Type B pancreatic cell (in vitro differentiated cells): ENCODE measurements at places on chromosomes 1 and 21.
A peak's percentile ranks its signal among the peaks of the same experiment; 100 is the strongest.

DNA sequence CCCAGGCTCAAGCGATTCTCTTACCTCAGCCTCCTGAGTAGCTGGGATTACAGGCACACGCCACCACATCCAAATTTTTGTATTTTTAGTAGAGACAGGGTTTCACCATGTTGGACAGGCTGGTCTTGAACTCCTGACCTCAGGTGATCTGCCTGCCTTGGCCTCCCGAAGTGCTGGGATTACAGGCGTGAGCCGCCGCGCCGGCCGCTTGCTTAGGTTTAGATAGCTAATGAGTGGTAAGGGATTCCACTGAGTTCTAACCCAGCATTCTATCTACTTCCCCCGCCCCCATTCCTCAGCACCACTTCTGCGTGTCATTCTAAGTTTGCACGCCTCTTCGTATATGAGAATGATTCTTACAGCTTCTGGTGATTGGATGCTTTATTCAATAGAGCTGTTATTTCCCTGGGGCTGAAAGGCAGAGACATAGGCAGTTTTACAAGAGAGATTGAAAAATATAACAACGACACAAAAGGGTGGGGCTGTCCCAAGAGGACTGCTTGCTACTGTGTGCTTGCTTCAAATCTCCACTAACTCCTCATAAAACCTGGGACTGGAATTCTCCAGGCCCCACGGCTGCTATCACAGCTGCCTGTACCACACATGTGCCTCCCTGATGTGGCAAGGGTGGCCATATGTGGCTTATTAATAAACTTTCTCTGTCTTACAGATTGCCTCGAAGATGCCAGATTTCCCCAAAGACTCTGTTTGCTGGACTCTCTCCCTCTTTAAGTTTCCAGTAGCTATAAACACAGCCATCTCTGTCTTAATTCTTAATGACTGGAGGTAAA is 23.7 kb upstream of the GREM2 start:
- peaks cover 2% of the 10 kb centered on the region for H3K27me3 ChIP-seq
- H3K4me1 ChIP-seq = no peaks in the 10 kb centered on the region
- no peaks in the 10 kb centered on the region for H3K36me3 ChIP-seq
- H3K4me3 ChIP-seq = no peak overlapping the region

DNA sequence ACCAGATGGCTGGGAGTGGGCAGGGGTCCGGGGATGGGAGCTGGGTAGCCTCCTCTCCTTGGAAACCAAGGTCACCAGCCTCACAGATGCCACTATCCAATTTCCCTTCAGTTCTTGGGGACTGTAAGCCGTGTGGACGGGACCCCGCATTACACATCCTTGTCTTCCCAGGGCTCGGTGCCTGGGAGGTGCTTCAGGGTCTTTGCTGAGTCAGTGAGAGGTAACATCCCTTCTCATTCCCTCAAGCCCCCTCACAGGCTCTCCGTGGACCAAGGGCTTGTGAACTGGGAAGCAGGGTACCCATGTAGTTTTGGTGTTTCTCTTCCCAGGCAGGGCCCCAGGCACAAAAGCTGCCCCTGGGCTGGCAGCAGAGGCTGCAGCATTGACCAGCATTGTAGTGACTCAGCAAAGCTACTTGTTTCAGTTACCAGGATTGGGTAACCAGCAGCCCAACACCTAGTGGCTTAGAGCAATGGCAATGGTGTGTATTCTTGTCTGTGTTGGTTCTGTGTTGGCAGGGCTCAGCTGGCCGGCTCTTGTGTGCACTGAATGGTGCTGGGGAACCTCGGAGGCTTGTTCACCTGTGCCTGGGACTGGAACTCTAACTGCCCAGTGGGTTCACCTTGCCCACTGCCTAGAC is 24.6 kb upstream of the PCBP3 start:
- H3K27ac ChIP-seq = no peak overlapping the region
- peaks cover 9% of the 10 kb centered on the region for H3K27me3 ChIP-seq
- no peaks in the 10 kb centered on the region for H3K36me3 ChIP-seq
- DNase-seq = no peak
- no peak overlapping the region for H3K4me3 ChIP-seq

DNA sequence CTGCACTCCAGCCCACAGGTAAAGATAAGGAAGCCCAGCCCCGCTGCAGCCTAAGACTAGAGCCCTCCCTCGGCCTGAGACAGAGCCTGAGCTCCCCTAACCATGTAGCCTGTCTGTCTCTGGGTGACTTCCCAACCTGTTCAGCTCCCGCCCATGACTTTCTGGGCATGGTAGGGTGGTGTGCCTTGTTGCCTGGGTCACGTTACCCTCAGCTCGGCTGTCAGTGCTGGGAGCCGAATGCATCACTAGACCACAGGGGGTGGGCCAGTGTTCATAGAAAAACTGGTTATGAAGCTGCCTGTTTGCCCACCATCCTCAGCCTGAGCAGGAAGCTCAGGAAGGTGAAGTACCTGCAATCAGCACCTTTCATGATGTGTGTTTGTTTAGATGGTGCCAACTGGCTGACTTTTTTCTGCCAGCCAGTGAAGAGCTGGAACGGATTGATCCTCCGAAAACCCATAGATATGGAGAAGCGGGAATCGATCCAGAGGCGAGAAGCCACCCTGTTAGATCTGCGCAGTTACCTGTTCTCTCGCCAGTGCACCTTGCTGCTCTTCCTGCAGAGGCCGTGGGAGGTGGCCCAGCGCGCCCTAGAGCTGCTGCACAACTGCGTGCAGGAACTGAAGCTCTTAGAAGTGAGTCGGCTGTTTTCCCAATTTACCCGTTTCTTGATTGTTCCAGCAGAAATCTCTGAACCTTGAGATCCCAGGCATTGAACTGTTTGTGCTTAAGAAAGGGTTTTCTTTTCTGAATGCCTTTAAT is 43.9 kb upstream of the PWP2 start:
- peaks cover 12% of the 10 kb centered on the region for H3K36me3 ChIP-seq
- no peak overlapping the region for H3K4me3 ChIP-seq
- H3K4me1 ChIP-seq = peaks cover 6% of the 10 kb centered on the region
- no peak overlapping the region for H3K27ac ChIP-seq
- DNase-seq = no peak

DNA sequence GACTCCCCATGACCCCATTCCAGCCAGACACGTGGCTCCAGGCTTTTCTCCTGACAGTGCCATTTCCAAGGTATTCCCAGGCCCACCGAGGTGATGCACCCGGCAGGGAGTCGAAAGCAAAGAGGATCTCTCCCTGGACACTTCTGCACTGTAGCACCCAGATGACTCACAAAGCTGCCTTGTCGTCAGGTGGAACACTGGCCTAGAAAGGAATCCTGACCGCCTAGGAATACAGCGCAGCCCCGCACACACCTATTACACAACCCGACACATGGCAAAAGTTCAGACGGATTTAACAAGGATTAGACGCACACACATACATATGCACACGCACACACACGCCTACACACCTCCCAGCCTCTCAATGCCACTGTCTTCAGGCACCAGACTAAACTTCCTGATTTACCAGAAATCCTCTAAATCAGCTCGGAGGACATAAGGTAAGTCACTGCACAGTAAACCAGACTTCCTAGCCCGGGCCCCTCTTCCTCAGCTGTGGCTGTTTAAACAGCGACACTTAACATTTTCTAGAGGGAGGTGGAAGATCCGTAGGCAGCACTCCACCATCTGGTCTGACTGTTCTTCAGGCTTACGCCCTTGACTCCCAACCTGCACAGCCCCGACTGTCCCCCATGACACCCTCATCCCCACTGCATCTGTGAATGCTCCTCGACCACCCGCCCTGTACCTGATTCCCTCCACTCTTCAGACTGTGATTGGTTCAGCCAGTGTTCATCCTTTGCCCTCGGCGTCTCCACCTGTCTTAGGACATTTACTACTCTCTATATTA is 12.7 kb downstream of the FAM89A start:
- no peak overlapping the region for H3K4me3 ChIP-seq
- H3K36me3 ChIP-seq = peaks cover 28% of the 10 kb centered on the region
- peaks cover 15% of the 10 kb centered on the region for H3K4me1 ChIP-seq
- no peak overlapping the region for H3K27ac ChIP-seq

GRCh38 chr21:37665230-37666024 is 250.8 kb downstream of the KCNJ6 start:
- no peak overlapping the region for H3K4me3 ChIP-seq
- H3K36me3 ChIP-seq = no peaks in the 10 kb centered on the region
- H3K27ac ChIP-seq = no peak overlapping the region
- H3K4me1 ChIP-seq = no peaks in the 10 kb centered on the region
- no peak for DNase-seq
- no peaks in the 10 kb centered on the region for H3K27me3 ChIP-seq

DNA sequence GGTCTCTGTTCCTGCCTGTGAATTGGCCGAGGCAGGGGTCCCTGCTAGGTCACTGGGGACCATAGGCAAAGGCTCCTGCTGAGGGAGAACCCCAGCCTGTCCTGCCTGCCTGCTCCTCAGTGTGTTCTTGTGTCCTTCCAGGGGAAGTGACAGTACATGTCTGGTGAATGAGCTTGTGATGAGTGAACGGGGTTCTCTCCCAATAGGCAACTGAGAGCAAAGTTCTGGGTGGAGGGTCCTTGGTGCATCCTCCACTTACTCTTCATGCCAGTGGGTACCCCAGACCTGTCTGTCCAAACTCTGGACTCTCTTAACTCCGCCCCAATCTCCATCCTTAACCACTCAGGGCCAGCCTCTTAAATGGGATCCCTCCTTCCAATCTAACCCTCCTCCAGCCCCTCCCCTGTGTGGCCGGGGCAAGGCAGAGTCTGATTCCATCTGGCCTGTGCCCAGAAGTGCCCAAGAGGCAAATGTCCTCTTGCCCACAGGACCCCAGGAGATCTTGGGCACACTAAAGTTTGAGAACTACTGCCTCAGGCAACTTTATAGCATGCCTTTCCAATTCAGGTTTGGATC is 2.0 kb downstream of the XKR8 start:
- peak overlapping the region; percentile 87 for H3K4me3 ChIP-seq
- H3K36me3 ChIP-seq = no peaks in the 10 kb centered on the region
- H3K27me3 ChIP-seq = no peaks in the 10 kb centered on the region
- H3K4me1 ChIP-seq = peaks cover 4% of the 10 kb centered on the region
- DNase-seq = no peak
- no peak overlapping the region for H3K27ac ChIP-seq

GRCh38 chr1:40751802-40752201 is 31.8 kb upstream of the KCNQ4 start:
- peaks cover 6% of the 10 kb centered on the region for H3K4me1 ChIP-seq
- no peak for DNase-seq
- no peaks in the 10 kb centered on the region for H3K27me3 ChIP-seq
- H3K36me3 ChIP-seq = peaks cover 32% of the 10 kb centered on the region
- H3K4me3 ChIP-seq = no peak overlapping the region

- DNase-seq = no peak
- H3K36me3 ChIP-seq = no peaks in the 10 kb centered on the region
- no peaks in the 10 kb centered on the region for H3K27me3 ChIP-seq
- H3K27ac ChIP-seq = no peak overlapping the region
- no peak overlapping the region for H3K4me3 ChIP-seq
Measured at GRCh38 chr21:14762734-14763694, 216.9 kb upstream of the SAMSN1 start.

DNA sequence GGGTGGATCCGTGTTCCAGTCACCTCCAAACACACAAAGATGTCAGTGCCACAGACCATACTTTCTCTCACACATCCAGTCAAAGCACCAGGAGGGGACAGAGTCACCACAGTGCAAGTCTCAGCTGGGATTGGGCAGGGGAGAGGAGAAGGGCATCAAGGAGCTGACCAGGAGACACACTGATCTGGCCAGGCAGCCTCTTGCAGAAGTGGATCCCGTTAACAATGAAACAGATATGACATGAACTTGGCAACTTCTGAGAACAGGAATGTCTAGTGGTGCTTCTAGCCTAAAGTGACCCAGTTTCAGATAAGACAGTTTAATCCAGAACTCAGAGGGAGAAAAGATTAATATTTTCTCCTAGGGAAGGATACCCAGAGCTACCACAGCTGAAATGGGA is 71.0 kb downstream of the HIVEP3 start:
- H3K4me1 ChIP-seq = peaks cover 4% of the 10 kb centered on the region
- no peaks in the 10 kb centered on the region for H3K36me3 ChIP-seq
- H3K27ac ChIP-seq = no peak overlapping the region
- H3K27me3 ChIP-seq = peaks cover 7% of the 10 kb centered on the region
- no peak overlapping the region for H3K4me3 ChIP-seq
- DNase-seq = no peak

DNA sequence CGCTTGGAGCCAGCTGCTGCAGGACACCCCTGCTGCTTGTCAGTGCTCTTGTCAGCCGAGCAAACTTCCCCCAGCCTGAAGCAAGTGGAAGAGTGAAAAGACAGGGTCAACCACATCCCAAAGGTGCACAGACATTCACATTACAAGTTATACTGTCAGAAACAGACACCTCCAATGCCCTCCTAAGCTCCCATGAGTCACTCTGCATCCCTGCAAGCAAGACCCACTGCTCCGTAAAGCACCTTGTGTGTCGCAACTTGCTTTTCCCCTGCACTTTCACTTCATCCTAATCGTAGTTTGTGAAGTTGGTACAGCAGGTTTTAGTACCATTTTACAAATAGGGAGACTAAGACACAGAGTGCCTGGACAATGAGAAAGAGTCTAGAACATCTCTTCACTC is 51.1 kb downstream of the KCNH1 start:
- no peaks in the 10 kb centered on the region for H3K36me3 ChIP-seq
- DNase-seq = no peak
- H3K4me3 ChIP-seq = no peak overlapping the region
- no peak overlapping the region for H3K27ac ChIP-seq
- H3K4me1 ChIP-seq = no peaks in the 10 kb centered on the region

GRCh38 chr1:72288886-72289285 is 6.5 kb upstream of the NEGR1 start:
- no peak overlapping the region for H3K27ac ChIP-seq
- DNase-seq = no peak
- H3K4me1 ChIP-seq = no peaks in the 10 kb centered on the region
- H3K36me3 ChIP-seq = no peaks in the 10 kb centered on the region
- peaks cover 13% of the 10 kb centered on the region for H3K27me3 ChIP-seq
- no peak overlapping the region for H3K4me3 ChIP-seq

- no peak for DNase-seq
- H3K4me3 ChIP-seq = no peak overlapping the region
Measured at GRCh38 chr1:153527683-153528040, 8.1 kb downstream of the S100A6 start.

DNA sequence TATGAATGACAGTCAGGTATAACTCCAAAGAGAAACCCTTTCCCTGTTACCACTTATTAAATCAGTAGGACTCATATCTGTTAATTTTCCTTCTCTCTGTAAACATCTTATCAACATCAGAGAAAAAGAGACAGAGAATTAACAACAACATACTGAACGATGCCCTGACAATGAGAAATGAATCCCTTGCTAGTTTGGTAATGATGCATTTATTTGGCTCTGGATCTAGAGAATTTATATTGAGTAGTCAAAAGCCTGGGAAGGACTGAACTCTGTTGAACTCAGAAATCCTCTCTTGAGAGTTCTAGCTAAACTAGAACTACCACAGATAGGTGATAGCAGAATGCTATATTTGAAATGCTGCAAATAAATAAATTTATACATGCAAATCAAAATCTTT is 325.6 kb downstream of the DISC1 start:
- no peaks in the 10 kb centered on the region for H3K27me3 ChIP-seq
- no peak for DNase-seq
- no peak overlapping the region for H3K4me3 ChIP-seq
- H3K27ac ChIP-seq = no peak overlapping the region

GRCh38 chr1:226675715-226676357 is 63.2 kb downstream of the ITPKB start:
- peaks cover 68% of the 10 kb centered on the region for H3K4me1 ChIP-seq
- no peak overlapping the region for H3K4me3 ChIP-seq
